ENCODE measurements at places on chromosomes 7 and 10. TPM values are rescaled to one million over a fixed set of nuclear protein-coding genes. Genes with fewer than 3 reads are reported as not detected.

The LRMDA gene
- 13.5 TPM for total RNA-seq

The LRGUK gene
- total RNA-seq, result 0.16 TPM

The SHH gene
- under 0.01 TPM for total RNA-seq

The GPR85 gene
- 0.13 TPM for total RNA-seq

The CFAP43 gene
- total RNA-seq, result under 0.01 TPM

The EEPD1 gene
- total RNA-seq, result 0.76 TPM

The TMEM225B gene
- not detected for total RNA-seq

The NKX1-2 gene
- not detected for total RNA-seq

The NUDT13 gene
- 1.4 TPM for total RNA-seq

The DENND2A gene
- total RNA-seq, result under 0.01 TPM

The DGKI gene
- 0.65 TPM for total RNA-seq

The CFAP70 gene
- 0.25 TPM for total RNA-seq

The WIPF3 gene
- total RNA-seq, result not detected

The AKR1D1 gene
- total RNA-seq, result not detected

The PNLIP gene
- not detected for total RNA-seq

The HTR7 gene
- under 0.01 TPM for total RNA-seq

All from bladder microvascular endothelial cell (primary cell).